ENCODE measurements at places on chromosomes 6 and 20.

DNA sequence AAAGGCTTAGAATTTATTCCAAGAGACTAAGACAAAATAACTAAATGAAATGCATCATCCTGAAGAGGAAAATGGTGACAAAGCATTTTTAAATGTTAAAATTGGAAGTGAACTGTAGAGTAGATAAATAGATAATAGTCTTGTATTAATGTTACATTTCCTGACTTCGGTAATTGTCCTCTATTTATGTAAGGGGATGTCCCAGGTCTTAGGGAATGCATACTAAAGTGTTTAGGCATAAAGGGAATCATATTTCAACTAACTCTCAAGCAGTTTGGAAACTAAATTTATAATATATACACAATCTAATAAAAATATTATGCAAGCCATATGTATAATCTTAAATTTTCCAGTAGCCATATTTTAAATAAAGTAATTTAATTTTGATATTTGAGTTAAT is 159.3 kb downstream of the WDR27 start:
- no peak for DNase-seq

GRCh38 chr20:31560746-31561598 is 44.1 kb upstream of the ID1 start:
- no peak for DNase-seq

GRCh38 chr6:66173587-66173986 is 466.6 kb upstream of the EYS start:
- no peak for DNase-seq

GRCh38 chr20:43584448-43585136 is 6.1 kb upstream of the IFT52 start:
- no peak for DNase-seq

GRCh38 chr6:12735786-12736185 is 19.2 kb downstream of the PHACTR1 start:
- no peak for DNase-seq

GRCh38 chr6:144655376-144655775 is 370.2 kb downstream of the UTRN start:
- no peak for DNase-seq

- no peak for DNase-seq
Measured at GRCh38 chr6:125073071-125073470, 80.5 kb upstream of the TPD52L1 start.

- no peak for DNase-seq
Measured at GRCh38 chr20:41214202-41214601, 76.9 kb downstream of the PLCG1 start.

GRCh38 chr20:51266353-51266752 is 243.4 kb upstream of the KCNG1 start:
- no peak for DNase-seq

GRCh38 chr6:1257778-1258177 is 54.1 kb upstream of the FOXQ1 start:
- DNase-seq = no peak

GRCh38 chr6:140718021-140718420 is 1343.6 kb upstream of the CITED2 start:
- no peak for DNase-seq

- DNase-seq = no peak
Measured at GRCh38 chr6:142909686-142910085, 35.3 kb downstream of the HIVEP2 start.

DNA sequence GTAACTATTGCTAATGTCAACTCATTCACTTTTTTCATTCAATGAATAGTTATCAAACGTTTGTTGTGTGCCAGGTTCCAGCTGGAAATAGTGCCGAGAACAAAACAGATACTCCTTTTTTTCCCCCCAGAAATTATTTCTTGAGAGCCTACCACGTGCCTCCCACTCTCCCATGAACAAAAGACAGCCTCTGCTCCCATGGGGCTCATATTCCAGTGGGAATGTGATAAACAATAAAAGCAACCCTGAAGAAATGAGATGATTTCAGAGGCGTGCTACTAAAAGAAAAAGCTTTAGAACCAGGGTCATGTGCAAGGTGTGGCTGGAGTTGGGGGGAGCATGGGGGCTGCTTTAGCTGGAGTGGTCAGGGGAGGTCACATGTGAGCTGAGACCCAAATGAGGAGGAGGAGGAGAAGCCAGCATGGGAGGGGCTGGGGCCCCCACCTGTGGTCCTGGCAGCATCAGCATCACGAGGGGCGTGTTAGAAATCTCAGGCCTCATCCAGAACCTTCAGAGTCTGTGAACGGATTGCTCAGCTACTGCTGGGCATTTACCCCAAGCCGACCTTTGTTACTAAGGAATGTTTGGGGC is 157.4 kb downstream of the EYA2 start:
- DNase-seq = no peak

- no peak for DNase-seq
Measured at GRCh38 chr20:44714701-44715498, at the start of gene CCN5. Gene CCN5, plus strand, starts transcription at chr20:44715369. Its CDS starts 22 bp downstream, at chr20:44715391.

- DNase-seq = no peak
Measured at GRCh38 chr6:37438930-37439329, 5.9 kb downstream of the CMTR1 start.

GRCh38 chr6:16933961-16934360 is 167.9 kb upstream of the STMND1 start:
- DNase-seq = no peak

Measured in mesothelial cell of epicardium (in vitro differentiated cells).